ENCODE measurements at places on chromosomes 3 and 15.

- DNase-seq = no peak
These were observed 84.3 kb downstream of the TTBK2 start for GRCh38 chr15:42836251-42836650.

DNA sequence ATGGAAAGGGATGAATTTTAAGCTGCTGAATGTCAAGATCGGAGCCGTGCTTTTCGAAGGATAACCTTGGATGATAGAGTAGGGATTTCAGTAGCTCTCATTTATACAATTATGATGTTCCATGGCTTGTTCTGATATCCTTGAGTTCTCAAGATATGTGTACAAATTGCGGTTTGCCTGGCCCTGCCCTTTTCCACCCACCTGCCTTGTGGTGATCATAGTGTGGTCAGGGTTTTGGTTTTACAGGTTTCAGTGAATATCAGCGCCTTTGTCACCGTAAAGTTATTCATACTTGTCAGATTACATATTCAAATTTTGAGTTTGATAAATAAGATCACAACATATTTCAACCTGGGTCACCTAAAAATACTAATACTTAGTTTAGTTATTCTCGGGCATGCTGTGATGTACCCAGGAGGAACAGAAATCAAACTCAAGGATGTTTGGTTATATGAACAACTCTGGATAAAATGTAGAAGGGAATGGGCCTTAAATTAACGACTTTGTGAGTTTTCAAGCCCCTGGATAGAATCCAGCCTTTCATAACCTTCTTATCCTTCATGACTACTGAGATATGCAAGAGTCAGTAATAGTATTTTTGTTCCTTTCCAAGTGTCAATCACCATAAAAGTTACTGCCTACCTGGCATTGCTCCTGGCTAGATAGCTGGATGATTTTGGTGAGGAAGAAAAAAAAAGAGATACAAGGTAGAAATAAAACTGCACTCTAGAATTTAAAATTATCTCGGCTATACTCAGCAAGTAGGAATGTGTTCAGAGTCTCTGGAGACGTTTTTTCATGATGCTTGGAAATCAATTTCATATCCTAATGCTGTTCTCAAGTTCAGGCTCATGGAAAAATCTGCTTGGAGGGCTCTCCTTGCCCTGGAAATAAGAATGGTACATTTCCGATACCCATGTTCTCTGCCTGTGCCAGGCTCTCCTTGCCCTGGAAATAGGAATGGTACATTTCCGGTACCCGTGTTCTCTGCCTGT is 209.2 kb upstream of the TPRG1 start:
- no peak for DNase-seq

GRCh38 chr15:43370310-43370974 is 401 bp downstream of the ZSCAN29 start:
- DNase-seq = peak; percentile 9

DNA sequence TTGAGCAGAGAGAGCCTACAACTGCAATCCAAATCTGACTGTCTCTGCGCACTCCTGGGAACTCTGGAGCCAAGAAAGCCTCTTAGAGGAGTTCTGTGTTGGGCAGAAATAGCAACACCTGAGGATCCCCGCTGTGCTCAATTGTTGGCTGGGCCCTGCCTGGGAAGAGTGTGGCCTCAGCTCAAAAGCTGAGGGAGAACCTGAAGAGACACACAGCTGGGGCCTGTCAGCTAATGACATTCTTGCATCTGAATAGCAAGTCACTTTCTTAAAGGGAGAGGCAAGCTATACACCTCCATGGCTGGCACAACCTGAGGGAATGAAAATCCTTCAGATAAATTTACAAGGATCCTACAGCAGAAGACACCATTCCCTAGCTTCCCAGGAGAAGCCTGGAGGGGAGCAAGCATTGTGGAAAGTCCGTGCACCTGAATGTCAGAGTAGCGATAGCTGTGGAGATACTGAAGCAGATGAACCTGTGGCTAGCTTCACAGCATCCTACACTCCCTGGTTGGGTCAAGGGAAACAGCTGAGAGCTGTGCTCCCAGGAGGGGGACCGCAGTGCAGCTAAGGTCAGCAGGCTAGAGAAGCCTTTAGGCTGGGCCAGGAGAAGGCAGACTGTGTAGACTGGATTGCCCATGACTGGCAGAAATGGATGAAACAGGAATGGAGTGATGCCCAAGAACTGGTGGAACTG is 159.9 kb upstream of the PFN2 start:
- no peak for DNase-seq

GRCh38 chr3:101259485-101260341 is 60.7 kb downstream of the IMPG2 start:
- DNase-seq = no peak

GRCh38 chr3:170372190-170372879 is 14.8 kb downstream of the SKIL start:
- no peak for DNase-seq

- DNase-seq = no peak
These were observed 33.5 kb downstream of the POLR2M start for GRCh38 chr15:57740048-57740447.

DNA sequence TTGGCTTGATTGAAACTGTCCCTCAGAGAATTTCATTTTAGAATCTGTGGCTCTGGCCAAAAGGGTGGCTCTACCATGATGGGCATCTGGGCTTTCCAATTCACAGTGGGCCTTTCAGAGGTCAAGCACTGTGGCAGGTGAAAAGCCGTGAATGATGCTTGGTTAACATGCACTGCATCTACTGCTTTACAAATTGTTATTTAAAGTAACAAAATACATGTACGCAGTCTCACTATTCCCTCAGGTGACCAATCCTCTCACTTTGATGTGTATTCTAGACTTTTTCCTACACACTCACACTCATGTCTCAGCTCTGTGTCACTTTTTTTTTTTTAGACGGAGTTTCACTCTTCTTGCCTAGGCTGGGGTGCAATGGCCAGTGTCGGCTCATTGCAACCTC is 70.5 kb downstream of the MGLL start:
- DNase-seq = no peak

DNA sequence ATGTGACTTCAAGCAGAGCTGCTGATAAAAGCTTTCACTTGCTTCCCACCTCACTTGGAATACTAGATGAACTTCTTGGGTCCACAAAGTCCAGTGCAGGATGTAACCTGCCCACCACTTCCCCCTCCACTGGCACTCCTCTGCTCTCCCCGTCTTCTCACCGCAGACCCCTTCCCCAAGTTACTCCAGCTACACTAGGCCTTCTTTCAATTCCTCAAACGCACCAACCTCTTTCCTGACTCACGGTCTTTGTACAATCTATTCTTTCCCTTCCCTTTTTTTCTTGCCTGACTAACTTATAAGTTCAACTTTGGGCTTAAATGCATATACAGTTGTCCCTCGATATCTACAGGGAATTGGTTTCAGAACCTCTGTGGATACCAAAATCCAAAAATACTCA is 5.2 kb upstream of the ATP13A3 start:
- DNase-seq = no peak

- DNase-seq = no peak
These were observed 23.3 kb downstream of the FBN1 start for GRCh38 chr15:48622237-48622636.

DNA sequence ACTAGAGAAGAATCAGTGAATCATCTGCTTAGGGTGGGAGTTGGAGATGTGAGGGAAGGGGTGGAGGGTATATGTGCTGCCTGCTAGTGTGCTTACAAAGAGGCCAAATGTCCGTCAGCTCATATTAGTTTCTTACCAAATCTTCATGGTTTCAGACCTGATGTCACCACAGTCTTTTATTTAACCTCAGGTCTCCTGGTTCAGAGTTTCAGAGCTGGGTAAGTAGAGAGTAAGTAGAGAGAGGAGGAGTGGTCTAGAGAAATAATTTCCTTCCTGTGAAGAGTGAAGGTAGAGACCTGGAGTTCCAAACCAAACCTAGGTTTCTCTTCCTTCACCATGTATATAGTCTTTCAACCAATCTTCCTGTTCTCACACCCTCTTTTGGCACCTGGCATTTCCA is 17.5 kb upstream of the P2RY1 start:
- no peak for DNase-seq

GRCh38 chr3:8760506-8760905 is 8.9 kb downstream of the OXTR start:
- DNase-seq = no peak

GRCh38 chr15:70033529-70034140 is 64.1 kb downstream of the TLE3 start:
- no peak for DNase-seq

GRCh38 chr15:56869573-56869972 is 48.9 kb upstream of the TCF12 start:
- DNase-seq = no peak

- DNase-seq = no peak
These were observed 45.7 kb downstream of the RLBP1 start for GRCh38 chr15:89175617-89176191.

- no peak for DNase-seq
These were observed 522.2 kb upstream of the ZNF717 start for GRCh38 chr3:76307556-76307955.

- no peak for DNase-seq
These were observed 123.7 kb upstream of the CLSTN2 start for GRCh38 chr3:139811331-139811730.

GRCh38 chr3:31813686-31814085 is 167.4 kb downstream of the OSBPL10 start:
- no peak for DNase-seq

DNA sequence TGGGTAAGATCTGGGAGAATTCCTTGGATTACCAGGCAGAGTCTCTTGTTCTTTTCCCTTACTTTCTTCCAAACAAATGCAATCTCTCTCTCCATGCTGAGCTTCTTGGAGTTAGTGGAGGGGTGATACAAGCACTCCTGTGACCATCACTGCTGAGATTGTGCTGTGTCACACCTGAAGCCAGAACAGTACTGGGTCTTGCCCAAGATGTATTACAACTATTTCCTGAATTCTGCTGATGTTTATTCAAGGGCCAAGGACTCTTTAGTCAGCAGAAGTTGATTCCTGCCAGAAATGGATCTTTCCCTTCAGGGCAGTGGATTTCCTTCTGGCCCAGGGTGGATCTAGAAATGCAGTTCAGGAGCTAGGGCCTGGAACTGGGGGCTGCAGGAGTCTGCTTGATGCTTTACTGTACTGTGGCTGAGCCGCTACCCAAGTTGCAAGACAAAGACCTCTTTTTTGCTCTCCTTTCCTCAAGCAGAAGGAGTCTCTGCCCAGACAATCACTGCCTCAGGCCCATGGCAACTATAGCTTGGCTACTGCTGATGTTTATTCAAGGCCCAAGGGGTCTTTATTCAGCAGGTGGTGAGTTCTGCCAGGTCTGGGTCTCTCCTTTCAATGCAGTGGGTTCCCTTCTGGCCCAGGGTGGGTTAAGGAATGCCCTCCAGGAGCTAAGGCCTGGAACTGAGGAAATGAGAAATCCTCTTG is 98.8 kb downstream of the SH3GL3 start:
- DNase-seq = no peak

DNA sequence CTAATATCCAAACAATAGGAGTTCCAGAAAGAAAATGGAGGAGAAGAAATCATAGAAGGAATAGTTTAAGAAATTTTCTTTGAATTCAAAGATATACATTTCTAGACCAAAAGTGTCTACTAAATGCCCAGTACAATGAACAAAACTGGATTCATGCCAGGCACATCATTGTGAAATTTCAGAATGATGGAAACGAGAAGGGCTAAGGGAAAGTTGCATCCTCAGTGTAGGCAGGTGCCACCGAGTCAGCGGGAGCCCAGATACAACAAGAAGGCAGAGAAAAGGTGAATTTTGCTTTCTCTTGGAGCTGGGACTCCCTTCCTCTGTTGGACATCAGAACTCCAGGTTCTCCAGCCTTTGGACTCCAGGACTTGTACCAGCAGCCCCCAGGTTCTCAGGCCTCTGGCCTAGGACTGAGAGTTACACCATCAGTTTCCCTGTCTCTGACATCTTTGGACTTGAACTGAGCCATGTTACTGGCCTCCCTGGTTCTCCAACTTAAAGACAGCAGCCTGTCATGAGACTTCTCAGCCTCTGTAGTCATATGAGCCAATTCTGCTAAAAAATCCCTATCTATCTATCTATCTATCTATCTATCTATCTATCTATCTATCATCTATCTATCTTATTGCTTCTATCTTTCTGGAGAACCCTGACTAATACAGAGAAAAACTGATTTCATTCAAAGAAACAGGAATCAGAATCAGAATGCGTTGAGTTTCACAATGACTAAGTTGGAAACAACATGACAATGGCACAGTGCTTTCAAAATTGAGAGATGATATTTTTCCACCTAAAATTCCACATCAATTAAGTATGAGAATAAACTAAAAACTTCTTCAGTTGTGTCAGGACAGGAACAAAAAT is 207.7 kb downstream of the FAM43A start:
- peak; percentile 33 for DNase-seq

- no peak for DNase-seq
These were observed 577.8 kb downstream of the PYDC2 start for GRCh38 chr3:192038726-192039125.

DNA sequence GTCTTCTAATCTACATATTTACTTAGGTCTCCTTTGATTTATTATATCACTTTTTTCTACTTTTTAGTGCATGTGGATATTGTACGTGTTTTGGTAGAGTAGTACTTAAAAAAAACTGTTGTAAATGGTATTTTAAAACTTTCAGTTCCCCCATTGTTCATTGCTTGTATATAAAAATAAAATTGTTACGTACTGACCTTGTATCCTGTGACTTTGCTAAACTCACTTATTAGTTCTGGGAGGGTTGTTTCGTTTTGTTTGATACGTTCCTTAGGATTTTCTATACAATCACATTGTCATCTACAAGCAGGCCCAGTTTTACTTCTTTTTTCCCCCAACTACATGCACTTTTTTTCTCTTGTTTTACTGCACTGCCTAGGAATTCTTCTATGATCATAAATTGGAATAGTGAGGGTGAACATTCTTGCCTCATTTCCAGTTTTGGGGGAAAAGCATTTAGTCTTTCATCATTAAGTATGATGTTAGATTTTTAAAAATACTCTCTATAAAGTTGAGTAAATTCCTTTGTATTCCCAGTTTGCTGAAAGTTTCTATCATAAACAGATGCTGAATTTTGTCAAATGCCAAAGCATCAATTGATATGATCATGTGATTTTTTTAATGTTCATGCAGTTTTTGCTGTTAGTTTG is 33.5 kb upstream of the ACKR4 start:
- no peak for DNase-seq

DNA sequence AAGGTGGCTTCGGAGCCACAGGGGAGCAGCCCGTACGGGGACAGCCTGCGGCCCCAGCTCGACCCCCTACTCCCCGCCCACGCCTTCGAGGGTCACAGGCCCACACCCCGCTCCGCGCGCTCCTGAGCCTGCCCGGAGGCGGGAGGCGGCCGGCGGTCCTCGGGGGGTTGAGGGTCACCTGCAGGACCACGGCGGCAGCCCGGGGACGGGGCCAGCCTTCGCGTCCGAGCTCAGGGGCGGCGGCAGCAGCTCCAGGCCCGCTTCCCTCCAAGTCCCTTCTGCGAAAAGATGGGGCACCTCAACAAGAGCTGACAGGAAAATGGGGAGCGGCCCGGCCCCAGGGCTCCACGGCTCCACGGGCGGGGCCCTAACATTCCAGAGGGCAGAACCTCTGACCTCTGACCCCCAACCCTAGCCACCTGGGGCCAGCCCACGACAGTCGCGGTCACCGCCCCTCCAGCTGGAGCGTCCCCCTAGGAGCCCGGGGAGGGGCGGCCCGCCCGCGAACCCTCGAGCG is 428 bp downstream of the LYSMD4 start:
- DNase-seq = no peak

- no peak for DNase-seq
These were observed 56.3 kb downstream of the TJP1 start for GRCh38 chr15:29765898-29766527.
